ENCODE measurements at places on chromosomes 16 and 17.

GRCh38 chr17:81345228-81346089, 49.8 kb upstream of the BAHCC1 start:
- peak; percentile 97 for DNase-seq

DNA sequence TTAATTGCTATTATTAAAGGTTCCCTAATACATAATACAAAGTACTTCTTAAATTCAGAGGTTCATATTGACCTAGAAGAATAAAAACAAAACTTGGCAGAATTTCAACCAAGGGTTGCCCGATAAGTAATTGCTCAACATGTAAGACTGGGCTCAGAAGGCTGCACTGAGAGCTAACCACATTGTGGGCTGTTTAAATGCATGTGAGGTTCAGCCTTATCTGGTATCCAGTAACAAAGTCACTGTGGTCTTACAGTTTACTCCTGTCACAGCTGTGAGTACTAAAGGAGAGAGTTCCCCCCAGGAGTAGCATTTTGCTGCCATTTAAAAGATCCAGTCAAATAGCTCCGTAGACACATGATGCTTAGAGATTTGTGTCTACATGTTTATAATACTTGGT, 1.6 kb upstream of the DHRS11 start:
- no peak for DNase-seq

- no peak for DNase-seq
These were observed 185.9 kb upstream of the HS3ST3A1 start for GRCh38 chr17:13787636-13788035.

GRCh38 chr16:49594153-49594552, 220.5 kb downstream of the C16orf78 start:
- DNase-seq: peak; percentile 14

GRCh38 chr16:3484318-3485096, 10.8 kb downstream of the C16orf90 start:
- DNase-seq: peak; percentile 58

DNA sequence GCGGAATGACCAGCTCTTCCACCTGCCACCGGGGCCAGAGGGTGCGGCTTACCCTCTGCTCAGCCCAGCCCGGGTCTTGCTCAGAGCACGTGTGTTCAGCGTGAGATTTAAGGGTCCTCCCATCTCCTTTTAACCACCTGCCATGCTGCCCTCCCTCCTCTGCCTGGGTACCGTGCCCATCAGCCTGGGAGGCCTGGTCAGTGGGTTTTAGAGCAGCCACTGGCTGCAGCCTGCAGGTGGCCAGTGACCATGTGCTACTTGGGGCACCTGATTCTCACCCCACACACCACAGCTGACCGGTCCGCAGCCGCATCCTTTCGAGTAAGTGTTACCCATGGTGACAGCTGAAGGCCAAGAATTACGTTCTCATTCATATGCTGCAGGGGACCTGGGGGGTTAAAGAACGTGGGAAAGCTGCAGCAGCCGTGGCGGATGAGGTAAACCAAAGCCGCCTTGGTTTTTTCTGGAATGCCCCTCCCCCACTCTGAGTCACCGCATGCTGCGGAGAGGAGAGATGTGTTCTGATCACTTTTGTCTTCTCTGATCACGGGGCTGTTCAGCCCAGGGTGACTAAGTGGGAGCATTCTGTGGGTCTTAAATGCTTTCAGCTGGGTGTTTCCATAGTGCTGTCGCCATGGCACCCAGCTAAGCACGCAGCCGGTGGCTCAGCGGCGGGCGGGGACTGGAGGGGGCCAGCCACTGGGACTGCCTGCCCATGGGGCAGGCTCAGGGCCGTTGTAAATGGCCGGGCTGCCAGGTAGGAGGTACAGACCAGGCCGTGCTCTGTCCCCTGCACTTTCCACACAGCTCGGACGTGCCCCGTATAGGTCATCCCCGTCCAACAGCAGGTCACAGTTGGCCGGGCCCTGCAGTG, 59.8 kb downstream of the BAIAP2 start:
- DNase-seq: peak; percentile 93

- DNase-seq: no peak
These were observed 46.4 kb downstream of the SLC47A1 start for GRCh38 chr17:19579867-19580565.

DNA sequence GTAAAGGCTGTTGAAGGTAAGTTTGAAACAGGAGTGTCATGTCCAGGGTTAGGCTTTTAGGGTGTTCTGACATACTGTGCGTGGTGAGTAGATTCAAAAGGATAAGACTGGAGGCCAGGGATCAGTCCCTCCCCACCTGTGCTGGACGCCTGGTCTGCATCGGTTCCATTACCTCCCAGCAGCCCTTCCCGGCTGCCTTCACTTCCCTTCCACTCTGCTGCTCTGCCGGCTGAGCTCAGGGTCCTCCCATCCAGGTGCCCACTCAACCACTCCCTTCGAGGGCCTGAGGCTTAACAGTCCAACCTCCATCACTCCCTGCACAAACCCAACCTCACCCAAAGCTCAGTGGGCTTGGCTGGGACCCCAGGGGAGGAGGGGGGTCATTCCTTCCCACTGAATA, 4.1 kb upstream of the SLC5A10 start:
- DNase-seq: peak; percentile 49

- no peak for DNase-seq
These were observed 42.4 kb upstream of the MYOCD start for GRCh38 chr17:12623220-12623848.

- peak; percentile 88 for DNase-seq
These were observed 13.6 kb downstream of the USP36 start for GRCh38 chr17:78826836-78827509.

GRCh38 chr17:72754513-72754912, 338.0 kb downstream of the SLC39A11 start:
- DNase-seq: peak; percentile 36

GRCh38 chr16:24085666-24086065, 170.5 kb upstream of the CACNG3 start:
- DNase-seq: no peak

DNA sequence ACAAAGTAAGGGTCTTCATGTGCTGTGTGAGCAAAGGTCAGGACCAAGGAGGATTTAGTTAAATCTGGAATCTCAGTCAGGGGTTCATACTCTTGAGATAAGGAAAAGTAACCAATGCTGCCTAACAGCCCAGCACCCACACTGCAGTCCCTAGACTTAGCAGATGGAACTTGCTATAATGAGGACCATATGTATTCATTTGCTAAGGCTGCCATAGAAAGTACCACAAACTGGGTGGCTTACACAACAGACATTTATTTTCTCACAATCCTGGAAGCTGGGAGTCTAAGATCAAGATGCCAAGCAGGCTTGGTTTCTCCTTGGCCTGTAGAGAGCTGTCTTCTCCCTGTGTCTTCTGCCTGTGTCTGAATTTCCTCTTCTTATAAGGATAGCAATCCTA, 20.8 kb downstream of the ZP2 start:
- no peak for DNase-seq

DNA sequence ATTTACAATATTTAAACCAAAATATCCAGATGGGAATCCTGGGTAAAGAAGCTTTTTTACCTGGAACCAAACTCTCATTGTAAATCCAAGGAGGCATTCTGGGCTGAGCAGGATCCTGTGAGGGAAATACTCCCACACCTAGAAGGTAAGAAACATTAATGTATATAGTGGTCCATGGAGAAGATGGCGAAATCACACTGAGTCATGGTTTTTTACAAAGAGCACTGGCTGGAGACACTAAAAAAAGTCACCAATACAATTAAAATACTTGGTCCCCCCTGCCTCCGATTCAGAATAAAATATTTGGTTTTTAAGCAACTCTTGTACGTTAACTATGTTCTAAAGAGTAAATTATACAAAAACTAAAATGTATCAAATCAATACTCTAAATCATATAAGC, 32.9 kb downstream of the SYNRG start:
- DNase-seq: no peak
